ENCODE measurements at places on chromosomes 7 and 10.

DNA sequence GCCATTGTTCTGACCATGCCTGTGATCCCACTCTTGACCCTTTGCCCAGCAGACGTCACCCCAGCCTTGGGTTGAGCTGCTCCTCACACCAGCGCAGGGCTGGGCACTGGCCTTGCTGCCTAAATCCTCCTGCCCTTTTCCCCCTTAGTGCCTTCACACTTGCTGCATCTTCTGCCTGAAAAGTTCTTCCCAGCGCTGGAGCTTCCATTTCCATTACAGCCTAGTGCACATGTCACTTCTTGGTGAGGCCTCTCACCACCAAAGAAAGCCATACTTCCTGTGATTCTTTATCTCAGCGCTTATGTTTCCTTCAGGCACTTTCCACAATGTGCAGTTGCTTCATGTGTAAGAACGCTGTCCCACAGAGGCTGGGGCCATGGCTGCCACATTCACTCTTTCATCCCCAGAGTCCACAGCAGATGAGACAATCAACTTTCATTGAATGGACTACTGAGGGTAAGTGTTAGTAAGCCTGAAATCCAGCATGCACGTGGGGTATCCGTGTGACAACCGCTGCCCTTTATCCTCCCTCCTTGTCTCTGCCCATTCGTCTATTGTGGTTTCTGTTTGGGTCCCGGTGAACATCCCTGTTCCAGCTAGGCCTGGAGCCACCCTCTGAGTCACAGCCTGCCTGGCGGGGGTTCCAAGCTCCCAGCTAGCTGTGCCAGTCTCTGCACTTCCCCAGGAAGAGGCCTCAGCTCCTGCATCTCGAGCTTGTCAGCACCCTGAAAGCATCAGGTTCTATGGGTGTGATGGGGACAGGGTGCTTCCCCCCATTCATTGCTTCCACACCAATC, 37.3 kb downstream of the ADRA2A start:
- no peak for DNase-seq

DNA sequence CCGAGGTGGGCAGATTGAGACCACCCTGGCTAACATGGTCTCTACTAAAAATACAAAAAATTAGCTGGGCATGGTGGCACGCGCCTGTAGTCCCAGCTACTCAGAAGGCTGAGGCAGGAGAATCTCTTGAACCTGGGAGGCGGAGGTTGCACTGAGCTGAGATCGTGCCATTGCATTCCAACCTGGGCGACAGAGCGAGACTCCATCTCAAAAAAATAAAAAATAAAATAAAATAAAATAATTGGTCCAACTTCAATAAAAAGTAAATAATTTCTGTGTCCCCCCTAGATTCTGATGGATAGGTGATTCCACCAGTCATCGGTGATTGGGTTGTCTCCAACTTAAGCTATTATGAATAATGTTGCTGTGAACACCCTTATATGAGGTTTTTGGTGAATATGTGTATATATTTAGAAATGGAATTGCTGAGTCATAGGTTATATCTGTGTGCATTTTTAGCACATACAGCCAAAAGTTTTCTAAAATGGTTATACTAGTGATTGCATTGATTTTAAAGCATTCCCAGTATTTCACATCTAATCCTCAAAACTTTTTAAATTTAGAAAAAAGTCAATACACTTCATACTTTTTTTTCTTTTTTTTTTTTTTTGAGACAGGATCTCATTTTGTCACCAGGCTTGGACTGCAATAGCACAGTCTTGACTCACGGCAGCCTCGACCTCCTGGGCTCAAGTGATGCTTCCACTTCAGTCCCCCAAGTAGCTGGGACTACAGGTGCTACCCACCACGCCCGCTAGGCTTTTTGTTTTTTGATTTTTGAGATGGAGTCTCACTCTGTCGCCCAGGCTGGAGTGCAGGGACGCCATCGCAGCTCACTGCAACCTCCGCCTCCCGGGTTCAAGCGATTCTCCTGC, 13.7 kb upstream of the SRPK2 start:
- no peak for DNase-seq

DNA sequence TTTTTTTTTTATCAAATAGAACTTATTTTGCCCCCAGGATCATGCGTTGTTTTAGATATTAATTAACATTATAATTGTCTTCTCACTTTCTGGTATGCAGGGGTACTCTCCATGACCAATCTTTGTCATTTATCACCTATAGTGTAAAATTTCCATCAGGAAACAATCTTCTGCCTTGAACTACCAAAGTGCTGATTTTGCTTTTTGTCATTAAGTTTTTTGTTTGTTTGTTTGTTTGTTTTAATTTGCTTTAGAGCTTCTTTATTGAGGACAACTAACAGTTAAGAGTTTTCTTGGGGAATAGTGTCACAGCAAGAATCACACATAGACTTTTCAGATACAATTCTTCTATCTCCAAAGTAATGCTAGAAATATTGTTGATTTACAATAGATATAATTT, 171.2 kb upstream of the PRPS1L1 start:
- no peak for DNase-seq

DNA sequence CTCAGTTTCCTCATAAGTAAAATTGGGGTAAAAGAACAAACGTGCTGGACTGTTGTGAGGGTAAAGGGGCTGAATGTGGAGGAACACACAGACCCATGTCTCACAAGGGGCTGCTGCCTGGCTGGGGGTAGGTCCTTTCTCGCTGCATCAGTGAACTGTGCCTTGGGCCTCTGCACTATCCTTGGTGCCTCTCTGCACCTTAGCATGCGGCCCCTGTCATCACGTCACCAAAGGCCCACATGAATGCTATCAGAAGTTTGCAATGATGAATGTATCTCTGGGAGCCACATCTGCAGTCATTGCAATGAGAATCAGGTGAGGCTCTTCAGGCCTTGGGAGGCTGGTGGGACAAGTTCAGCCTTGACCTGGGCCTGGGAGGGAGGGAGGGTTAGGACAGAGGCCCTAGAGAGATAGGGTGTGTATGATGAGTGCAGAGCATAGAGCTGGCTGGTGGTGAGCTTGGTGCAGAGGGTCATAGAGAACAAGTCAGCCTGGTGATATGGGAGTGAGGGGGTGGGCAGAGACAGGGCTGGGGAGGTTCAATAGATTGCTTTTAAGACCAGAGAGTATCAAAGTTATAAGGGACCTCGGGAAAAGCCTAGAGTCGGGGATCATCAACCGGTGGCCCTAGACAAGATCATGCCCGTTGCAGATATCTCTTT, 308.4 kb downstream of the RPS24 start:
- DNase-seq, result no peak

DNA sequence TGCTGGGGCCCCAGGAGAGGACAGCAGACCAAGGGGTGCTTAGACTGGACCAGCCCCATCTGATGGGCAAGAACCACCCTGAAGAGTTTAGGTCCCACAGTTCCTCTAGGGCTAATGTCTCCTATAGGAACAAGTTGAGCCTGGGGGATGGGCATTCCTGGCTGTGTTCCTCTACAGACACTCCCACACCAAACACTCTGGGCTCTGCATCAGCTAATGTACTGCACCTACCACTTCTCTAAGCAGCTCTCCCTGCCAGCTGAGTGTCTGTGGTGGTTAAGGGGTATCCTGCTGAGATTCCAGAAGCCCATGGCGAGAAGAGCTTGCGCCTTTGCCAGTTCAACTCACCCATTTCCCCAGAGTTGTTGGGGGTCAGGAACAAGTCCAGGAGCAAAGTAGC, 284.1 kb upstream of the CSTF2T start:
- no peak for DNase-seq

GRCh38 chr7:463817-464453, 55.7 kb downstream of the PDGFA start:
- DNase-seq, result no peak

DNA sequence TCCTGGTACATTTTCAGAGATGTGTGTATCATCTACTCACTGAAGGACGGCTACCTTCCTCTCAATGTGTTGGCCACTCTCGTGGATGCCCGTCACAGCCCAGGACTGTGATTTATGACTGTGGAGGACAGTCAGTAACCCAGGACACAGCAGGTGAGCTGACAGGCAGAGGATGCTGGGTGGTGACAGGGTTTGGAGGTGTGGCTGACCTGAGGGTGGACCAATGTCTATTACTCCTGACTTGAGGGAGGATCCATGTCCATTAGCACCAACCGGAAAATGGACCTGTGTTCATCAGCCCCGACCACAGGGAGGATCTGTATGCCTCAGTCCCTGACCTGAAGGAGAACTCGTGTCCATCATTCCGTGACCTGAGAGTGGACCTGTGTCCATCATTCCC, 96.1 kb downstream of the ADCY1 start:
- no peak for DNase-seq

- DNase-seq, result no peak
Observed at GRCh38 chr10:112182784-112183328, 709 bp downstream of the GPAM start.

DNA sequence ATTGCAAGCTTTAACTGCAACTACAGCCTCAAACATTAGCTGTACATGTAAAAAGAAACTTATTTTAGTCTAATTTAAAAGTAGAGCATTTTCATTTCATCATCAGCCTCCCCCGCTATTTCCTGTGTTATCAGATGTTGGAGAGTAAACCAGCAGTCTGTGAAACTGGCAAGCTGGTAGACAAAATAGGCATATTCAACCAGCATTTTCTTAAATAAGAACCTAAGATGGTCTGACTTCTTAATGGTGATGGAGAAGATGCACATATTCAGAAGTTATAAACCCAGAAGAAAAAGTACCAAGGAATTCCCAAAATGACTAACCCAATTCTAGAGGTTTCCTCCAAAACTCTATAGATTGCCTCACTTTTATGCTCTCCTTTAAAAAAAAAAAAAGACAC, 24.9 kb downstream of the PIK3AP1 start:
- DNase-seq, result no peak

GRCh38 chr10:80163741-80164341, 31.3 kb downstream of the PLAC9 start:
- DNase-seq, result no peak

- no peak for DNase-seq
Observed at GRCh38 chr7:30894866-30895605, 16.6 kb upstream of the AQP1 start.

GRCh38 chr7:17680026-17680425, 260.3 kb downstream of the SNX13 start:
- no peak for DNase-seq

DNA sequence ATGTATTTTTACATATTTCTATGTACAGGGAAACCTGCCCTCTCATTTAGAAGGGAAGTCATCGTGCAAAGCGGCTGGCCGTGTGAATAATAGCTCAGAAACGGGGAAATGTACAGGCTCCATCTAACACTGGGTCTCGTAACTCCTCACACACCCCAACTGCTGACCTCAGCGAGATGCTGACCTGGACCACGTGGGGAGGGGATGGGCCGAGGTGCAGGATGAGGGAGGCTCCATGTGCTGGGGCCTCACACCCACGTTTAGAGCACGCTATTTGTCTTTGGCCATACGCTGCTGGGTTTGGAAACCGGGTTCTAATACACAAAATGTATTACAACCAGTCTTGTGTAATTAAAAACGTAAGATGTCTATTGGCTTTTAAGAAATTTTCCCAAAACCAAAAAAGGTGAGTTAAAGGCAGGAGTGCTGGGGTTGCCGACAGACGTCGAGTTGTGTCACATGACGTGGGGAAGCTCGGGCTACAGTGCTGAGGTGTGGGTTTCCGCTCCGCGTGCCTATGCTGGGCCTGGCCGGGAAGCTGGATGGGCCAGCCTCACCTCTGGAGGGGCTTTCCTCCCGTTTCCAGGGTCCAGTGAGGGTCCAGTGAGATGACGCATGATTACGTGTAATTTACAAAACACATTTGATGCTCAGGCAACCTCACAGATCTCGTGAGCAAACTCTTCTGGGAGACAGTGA, 215.6 kb downstream of the DNAJB6 start:
- no peak for DNase-seq

DNA sequence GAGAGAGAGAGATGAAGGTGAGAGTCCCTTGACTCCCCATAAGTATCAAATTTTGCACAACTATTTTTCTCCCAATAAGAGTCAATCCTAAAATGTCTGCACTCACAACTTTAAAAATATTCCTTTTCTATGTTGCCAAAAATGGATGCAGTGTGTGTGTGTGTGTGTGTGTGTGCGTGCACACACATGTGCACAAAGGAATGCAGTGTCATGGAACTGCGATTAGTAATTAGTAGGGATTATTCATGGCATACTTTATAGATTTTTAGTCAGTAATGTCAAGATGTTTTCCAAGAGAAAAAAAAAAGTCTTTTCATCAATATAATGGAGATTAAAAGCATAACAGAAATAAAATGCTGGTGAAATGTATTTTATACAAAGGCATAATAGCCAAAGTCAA, 179.1 kb upstream of the LRRTM3 start:
- no peak for DNase-seq

DNA sequence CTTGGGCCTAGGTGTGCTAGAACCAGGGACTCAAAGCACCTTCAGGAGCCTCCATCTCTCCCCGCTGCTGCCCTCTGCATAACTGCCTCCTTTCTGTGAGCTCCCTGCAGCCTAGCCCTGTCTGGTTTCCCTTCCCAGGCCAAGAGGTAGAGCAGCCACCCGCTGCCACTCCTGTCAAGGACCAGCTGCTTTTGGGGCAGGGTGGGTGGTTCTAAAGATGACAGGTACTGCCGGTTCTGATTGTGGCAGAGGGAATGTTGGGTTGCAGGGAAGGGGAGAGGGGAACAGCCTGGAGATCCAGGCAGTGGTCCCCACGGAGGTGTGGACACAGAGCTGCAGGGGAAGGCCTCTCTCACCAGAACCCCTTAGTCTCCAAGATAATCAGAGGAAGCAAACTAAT, 3.7 kb upstream of the FLNC start:
- no peak for DNase-seq

DNA sequence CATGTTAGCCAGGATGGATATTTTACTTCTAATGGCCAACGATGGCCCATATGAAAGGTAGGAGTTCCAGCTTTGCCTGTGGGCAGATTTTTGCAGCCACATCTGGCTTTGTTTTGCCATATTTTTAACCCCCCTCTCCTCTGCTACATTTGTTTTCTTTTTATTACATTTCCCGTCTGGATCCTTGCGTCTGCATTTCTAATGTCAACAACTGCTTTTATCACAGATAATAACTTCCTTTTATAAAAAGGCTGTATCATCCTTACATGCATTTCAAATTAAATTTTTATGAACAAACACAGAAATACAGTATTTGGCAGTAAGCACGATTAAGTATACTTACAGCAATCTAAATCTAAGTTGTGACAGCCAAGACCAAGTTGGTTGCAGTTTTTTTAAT, 156.0 kb downstream of the BAMBI start:
- no peak for DNase-seq

- no peak for DNase-seq
Observed at GRCh38 chr10:78298835-78299234, 265.2 kb downstream of the RPS24 start.

GRCh38 chr7:77980087-77980713, 181.6 kb downstream of the PHTF2 start:
- no peak for DNase-seq
